ENCODE measurements at places on chromosomes 3 and 15.

DNA sequence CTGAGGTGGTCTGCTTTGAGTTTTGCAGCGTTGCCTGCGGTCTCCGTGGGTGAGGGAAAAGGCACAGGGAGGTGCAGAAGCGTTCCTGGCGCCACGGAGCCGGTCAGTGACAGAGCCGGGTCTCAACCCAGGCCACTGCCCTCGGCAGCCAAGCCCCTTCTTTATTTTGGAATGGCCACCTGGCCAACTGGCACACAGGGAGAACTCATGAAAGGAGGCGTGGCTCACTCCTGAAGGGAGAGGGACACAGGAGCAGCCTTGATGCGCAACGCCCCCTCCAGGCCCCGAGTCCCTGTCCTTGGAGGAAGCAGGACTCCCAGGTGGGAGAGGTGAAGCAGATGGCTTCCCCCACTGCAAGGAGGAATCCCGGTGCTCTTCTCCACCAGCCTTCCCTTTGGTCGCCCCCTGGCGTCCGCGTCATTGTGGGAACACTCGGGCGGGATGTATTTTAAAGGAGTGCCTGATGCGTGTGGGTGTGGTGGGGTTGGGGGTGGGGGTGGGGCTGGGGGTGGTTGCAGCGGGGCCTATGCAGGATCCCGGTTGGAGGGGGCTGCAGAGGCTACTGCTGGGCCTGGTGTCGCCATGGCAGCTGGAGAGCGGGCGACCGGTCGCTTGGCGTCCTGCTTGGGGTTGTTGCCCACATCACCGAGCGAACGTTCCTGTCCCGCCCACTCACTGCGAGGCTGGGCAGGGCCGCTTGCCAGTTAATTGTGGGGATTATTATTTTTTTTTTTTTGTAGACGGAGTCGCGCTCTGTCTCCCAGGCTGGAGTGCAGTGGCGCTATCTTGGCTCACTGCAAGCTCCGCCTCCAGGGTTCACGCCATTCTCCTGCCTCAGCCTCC, 32.6 kb downstream of the APBA2 start:
- DNase-seq, result no peak

DNA sequence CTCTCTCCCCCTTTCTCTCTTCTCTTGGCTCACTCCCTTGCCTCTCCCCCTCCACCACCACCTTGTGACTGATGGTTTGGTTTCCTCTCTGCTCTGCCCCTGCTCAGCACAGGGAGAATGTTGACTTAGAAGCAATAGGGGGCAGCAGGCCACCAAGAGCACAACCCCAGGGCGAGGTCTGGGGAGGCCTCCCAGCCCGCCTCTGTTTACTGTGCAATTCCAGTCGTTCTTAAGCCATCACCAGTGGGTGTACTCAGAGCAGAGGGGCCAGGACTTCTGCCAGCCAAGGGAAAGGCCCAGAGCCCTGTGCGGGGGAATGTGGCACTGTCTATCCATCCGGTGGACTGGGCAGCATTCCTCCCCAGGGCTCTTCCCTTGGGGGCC, 5.7 kb upstream of the APEH start:
- no peak for DNase-seq

DNA sequence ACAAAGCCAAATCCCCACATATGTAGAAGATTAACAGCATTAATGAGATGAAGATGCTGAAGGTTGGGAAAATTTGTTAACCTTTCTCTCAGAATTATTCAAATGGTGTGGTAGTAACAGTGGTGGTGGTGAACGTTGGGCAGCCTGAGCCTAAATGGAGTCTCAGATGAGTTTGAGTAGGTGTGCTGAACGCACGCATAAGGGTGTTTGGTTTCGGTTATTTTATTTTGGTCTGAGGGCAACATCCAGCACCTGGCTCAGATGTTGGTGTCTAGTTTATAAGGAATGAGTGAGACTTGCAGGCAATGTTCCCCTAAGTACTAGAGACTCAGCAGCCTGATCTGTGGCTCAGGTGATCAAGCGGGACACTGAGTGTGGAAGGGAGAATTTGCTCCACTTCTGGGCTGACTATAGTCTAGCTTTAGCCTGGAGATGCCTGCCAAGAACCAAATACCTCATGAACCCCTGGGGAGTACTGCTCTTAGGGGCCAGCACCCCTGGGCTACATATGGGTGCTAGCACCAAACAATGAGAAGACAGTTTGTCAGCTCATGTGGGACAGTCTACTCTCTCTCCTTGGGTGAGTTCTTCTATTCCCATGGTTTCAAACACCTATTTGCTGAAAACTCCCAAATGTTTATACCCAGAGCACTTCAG, 39.5 kb upstream of the ATP2C1 start:
- DNase-seq, result no peak

DNA sequence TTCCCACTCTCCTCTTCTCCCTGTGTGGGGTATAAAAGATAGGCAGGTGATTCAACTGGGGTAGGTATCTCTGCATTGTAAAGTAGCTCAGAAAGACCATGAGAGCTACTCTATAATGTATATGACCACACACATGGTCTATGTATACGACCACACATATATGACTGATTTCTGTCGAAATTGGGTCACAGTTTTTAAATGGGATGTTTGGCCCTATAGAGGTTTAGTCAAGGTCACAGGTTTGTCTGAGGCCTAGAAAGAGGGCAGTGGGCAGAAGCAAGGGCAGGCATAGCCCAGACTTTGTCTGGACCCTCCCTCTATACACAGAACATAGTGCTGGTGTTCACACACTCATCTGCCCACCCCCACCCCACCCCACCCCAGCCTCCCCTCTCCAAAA, 4.4 kb downstream of the LAMP3 start:
- no peak for DNase-seq

GRCh38 chr3:184568924-184569829, 7.6 kb downstream of the EPHB3 start:
- no peak for DNase-seq

GRCh38 chr15:40743921-40744814, 10.9 kb downstream of the RMDN3 start:
- DNase-seq, result no peak

GRCh38 chr3:124352149-124352539, 360.2 kb upstream of the ROPN1 start:
- no peak for DNase-seq

- no peak for DNase-seq
These were observed 231.2 kb downstream of the BBX start for GRCh38 chr3:107753976-107754375.

DNA sequence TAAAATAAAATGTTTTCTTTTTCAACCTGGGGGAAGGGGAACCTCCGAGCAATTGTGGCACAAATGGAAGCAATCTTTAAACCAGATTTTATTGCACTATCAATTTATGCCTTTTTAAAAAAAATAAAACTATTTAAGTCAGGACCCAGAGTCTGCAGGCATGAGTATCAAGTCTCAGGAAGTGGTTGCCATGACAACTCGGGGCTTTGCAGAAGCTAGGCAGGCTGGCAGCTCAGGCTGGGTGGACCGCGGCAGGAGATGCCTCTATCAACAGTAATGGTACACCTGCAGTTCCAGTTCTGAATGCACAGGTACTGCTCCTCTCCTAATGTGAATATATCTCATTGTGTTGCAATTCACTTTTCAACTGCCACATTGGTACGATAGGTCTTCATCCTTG, 447.7 kb downstream of the GABRG3 start:
- no peak for DNase-seq

DNA sequence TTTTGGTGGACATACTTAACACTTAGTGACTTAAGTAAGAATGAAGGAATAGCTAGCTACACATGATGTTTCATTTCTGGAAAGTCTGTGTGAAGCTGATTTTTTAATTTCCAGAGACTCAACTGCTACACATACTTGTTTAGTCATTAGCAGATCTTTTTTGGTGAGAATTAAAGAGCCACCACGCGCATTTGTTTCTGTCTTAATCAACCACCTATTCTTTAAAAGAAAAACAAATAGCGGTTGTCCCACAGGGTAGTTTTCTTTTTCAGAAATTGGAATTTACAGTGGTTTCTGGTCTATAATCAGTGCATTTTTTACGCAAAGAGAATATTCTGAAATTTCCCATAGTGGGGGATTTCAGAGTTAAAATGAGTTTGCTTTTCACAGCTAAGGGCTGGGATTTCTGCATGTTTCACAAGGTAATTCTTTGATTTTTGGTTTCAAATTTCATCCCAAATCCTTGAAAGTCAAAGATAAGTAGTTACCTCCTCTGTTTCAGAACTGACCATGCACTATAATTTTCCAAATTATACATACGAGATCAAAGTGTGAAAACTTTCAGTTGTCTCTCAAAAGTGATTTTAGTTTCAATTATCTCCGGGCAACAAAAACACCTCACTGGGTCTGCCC, 631.0 kb upstream of the GRM7 start:
- DNase-seq, result no peak

- no peak for DNase-seq
These were observed 391.0 kb upstream of the RARB start for GRCh38 chr3:25037049-25037547.

GRCh38 chr3:190053919-190054672, 66.6 kb downstream of the P3H2 start:
- DNase-seq, result no peak

DNA sequence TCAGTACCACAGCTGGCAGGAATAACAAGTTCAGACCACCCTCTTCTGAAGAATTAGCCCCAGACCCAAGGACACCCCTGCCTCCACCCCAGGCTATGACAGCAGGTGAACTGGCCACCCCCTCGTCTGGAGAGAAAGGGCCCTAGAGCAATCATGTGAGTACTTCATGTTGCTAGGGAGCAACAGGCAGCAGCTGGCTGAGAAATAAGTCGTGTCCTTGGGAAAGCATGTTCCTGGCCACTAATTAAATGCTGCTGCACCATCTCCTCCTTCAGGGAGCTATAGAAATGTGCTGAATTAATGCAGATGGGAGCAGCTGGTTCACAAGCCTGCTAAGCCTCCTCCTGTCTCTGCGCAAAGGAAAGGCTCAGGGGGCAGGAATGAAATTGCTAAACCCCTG, 31.5 kb downstream of the MRPS11 start:
- no peak for DNase-seq

GRCh38 chr15:66802025-66803001, 100.3 kb downstream of the SMAD6 start:
- DNase-seq, result no peak

GRCh38 chr3:187930021-187930420, 184.8 kb upstream of the BCL6 start:
- no peak for DNase-seq

- DNase-seq, result no peak
These were observed 44.8 kb downstream of the FILIP1L start for GRCh38 chr3:100069472-100069871.

DNA sequence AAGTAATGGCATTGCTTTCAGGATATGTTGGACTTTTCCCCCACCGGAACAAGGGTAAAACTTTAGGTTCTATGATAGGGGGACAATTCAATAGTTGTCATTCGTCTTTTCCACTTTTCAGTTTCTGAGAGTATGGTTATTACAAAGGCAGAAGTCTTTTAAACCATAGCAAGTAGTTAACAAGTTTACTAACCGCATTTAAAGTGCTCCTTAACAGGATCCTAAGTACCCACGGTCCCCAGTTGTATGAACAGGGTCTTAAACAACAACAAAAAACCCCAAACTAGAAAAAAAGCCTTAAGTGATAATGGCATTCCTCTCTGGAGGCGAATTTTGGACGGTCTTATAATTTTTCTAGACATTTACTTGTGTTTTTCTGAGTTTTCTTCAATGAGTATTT, 831 bp downstream of the IFT57 start:
- no peak for DNase-seq

- no peak for DNase-seq
These were observed 202.6 kb downstream of the VGLL3 start for GRCh38 chr3:86788371-86788770.

DNA sequence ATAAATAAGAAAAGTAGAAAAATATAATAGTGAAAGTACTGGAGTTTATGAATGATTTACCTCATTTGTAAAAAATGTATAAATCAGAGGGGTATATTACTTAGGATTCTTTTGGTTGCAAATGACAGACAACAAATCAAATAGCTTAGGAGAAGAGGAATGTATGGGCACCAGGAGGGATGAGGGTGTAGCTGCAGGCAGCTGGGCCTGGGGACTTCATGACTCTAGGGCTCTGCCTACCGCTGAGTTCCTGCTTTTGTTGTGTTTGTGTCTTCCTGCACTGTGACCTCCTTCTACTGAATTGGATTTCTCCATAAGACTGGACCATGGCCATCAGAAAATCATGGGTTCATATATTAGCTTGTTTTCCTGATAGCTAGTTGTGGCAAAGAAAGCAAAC, 27.9 kb upstream of the PDE8A start:
- DNase-seq, result no peak

DNA sequence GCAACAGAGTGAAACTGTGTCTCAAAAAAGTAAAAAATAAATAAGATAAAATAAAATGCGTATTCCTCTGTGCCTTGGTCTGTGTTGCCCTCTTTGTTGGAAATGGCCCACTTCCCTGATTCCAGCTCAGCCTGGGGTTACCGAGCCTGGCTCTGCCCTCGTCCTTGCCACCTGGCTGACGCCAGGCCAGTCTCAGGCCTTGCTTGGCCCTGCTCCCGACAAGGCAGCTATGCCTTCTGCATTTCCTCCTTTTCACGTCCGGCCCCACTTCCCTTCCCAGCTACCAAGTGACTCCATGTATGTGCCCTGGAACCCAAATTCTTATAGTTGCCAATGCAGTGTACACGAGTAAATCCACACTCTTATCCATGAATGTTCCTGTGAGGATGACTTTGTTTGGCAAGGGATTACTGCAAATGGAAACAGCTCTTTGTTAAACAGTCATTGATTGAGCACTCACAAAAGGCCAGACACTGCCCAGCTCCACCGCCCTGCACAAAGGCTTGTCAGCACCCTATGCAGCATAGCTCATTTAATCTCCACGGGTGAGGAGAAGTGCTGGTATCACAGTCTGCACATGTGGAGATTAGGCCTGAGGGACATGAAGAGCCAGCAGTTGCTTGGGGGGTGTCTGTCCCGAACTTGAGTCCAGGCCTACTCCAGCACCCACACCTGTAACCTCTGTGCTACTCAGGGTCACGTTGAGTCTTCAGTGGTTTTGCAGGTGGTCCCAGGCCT, 25.1 kb downstream of the SPSB4 start:
- DNase-seq, result no peak

DNA sequence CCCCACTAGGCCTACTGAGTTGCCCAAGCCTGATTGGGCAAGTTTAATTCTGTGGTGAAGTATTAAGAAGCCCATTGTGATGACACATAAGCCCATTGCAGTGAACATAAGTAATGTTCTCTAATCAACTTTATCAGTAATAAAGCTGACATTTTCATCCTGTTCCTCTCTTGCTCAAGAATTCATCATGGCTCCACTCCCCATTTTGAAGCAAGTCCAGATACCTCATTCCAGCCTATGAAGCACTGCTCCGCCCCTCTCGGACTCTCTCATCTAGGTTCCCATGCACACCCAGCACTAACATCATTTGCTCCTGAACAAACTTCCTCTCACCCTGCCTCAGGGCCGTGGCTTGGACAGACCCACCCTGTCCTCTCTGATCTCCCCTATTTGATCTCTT, 10.5 kb downstream of the SHF start:
- DNase-seq, result no peak

DNA sequence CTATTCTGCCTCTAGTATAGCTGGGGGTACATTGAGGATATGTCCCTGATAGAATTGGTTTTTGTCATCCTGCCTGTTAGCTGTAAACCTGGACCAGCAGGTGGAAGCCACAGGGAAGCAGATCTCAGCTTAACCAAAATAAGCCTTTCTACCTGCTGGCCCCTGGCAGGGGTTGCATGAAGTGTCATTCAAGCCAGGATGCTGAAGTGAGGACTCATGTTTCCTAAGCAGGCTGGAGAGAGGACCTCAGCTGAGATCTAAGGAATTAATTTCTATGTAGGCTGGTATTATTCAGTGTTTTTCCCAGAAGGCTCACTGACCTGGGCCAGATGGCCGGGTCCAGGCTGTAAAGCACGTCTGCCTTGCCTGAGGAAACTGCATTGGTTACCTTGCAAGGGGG, 128.9 kb downstream of the MEGF11 start:
- DNase-seq, result no peak

GRCh38 chr3:134066158-134066541, 36.4 kb upstream of the SLCO2A1 start:
- DNase-seq, result no peak

Measured in pulmonary artery endothelial cell (primary cell).